Activated CD8-positive, alpha-beta T cell treated with anti-CD3 and anti-CD28 coated beads for 36 hours (primary cell): ENCODE measurements at places on chromosomes 1 and 21. TPM values are rescaled to one million over a fixed set of nuclear protein-coding genes. Genes with fewer than 3 reads are reported as not detected.

COPA gene
- total RNA-seq: 118 TPM

DNA sequence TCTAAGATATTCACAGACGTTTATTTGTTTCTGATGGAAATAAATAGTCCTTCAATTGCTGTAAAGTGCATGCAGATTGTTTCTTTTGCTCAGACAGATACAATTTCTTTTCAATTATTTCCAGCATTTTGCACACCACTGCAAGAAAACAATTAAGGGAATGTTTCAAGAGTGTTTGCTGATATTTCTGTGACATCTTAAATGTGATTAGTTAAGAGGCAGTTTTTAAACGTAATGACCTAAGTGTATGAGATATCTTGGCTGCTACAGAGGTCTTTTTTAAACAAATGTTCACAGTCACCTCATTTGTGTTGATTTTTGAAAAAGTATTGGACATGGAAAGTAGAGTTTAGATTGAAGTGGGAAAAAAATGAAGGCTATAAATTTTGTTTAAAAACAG is 262.3 kb upstream of the BRINP3 start:
- no peak for DNase-seq
- no peaks in the 10 kb centered on the region for H3K4me1 ChIP-seq
- H3K4me3 ChIP-seq: no peak overlapping the region
- no peaks in the 10 kb centered on the region for H3K36me3 ChIP-seq

PTPN7 gene
- 200 TPM for total RNA-seq

GRCh38 chr1:113784104-113784779 is 25.0 kb upstream of the PHTF1 start:
- peaks cover 4% of the 10 kb centered on the region for H3K36me3 ChIP-seq
- peak; percentile 29 for DNase-seq
- H3K4me1 ChIP-seq: peaks cover 38% of the 10 kb centered on the region
- no peak overlapping the region for H3K27ac ChIP-seq
- peak overlapping the region; percentile 62 for H3K4me3 ChIP-seq

POU3F1 gene
- 0.16 TPM for total RNA-seq

- H3K4me1 ChIP-seq: no peaks in the 10 kb centered on the region
- no peak overlapping the region for H3K27ac ChIP-seq
- H3K4me3 ChIP-seq: no peak overlapping the region
- peaks cover 4% of the 10 kb centered on the region for H3K36me3 ChIP-seq
- H3K27me3 ChIP-seq: no peaks in the 10 kb centered on the region
Observed at GRCh38 chr21:28801906-28802305, 190.8 kb downstream of the LTN1 start.

- no peaks in the 10 kb centered on the region for H3K36me3 ChIP-seq
- peaks cover 24% of the 10 kb centered on the region for H3K27me3 ChIP-seq
- H3K27ac ChIP-seq: no peak overlapping the region
- no peak for DNase-seq
- H3K4me1 ChIP-seq: no peaks in the 10 kb centered on the region
Observed at GRCh38 chr1:6914706-6915105, 129.5 kb downstream of the CAMTA1 start.

C1QB gene
- total RNA-seq: not detected

- peak overlapping the region; percentile 12 for H3K4me3 ChIP-seq
- no peaks in the 10 kb centered on the region for H3K27me3 ChIP-seq
- no peak overlapping the region for H3K27ac ChIP-seq
- H3K4me1 ChIP-seq: peaks cover 24% of the 10 kb centered on the region
- peaks cover 3% of the 10 kb centered on the region for H3K36me3 ChIP-seq
Observed at GRCh38 chr1:180153032-180153431, 1.6 kb upstream of the QSOX1 start.

GRCh38 chr1:52142220-52143183 is 613 bp downstream of the ZFYVE9 start:
- peaks cover 43% of the 10 kb centered on the region for H3K4me1 ChIP-seq
- peak overlapping the region; percentile 82 for H3K4me3 ChIP-seq
- no peaks in the 10 kb centered on the region for H3K27me3 ChIP-seq
- no peaks in the 10 kb centered on the region for H3K36me3 ChIP-seq

- no peak overlapping the region for H3K27ac ChIP-seq
- peaks cover 7% of the 10 kb centered on the region for H3K4me1 ChIP-seq
- DNase-seq: no peak
- H3K27me3 ChIP-seq: no peaks in the 10 kb centered on the region
Observed at GRCh38 chr21:34593423-34593822, 21.5 kb downstream of the RCAN1 start.

SLAMF1 gene
- 65.9 TPM for total RNA-seq

OR2L5 gene
- total RNA-seq: not detected

DNA sequence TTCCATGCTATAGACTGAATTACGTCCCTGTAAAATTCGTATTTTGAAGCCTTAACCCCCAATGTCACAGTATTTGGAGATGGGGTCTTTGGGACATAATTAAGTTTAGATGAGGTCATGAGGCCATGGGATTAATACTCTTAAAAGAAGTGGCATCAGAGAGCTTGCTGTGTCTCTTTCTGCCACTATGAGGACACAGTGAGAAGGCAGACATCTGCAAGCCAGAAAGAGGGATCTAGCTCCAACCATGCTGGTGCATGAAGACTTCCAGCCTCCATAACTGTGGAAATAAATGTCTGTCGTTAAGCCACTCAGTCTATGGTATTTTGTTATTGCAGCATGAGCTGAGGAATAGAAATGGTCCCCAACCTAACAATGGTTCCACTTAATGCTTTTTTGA is 99.0 kb downstream of the LTN1 start:
- H3K4me3 ChIP-seq: no peak overlapping the region
- no peaks in the 10 kb centered on the region for H3K36me3 ChIP-seq

GRCh38 chr1:207398986-207399385 is 55.1 kb upstream of the CR2 start:
- peaks cover 5% of the 10 kb centered on the region for H3K4me1 ChIP-seq
- H3K4me3 ChIP-seq: no peak overlapping the region
- H3K27me3 ChIP-seq: no peaks in the 10 kb centered on the region
- H3K27ac ChIP-seq: no peak overlapping the region
- H3K36me3 ChIP-seq: no peaks in the 10 kb centered on the region

DNA sequence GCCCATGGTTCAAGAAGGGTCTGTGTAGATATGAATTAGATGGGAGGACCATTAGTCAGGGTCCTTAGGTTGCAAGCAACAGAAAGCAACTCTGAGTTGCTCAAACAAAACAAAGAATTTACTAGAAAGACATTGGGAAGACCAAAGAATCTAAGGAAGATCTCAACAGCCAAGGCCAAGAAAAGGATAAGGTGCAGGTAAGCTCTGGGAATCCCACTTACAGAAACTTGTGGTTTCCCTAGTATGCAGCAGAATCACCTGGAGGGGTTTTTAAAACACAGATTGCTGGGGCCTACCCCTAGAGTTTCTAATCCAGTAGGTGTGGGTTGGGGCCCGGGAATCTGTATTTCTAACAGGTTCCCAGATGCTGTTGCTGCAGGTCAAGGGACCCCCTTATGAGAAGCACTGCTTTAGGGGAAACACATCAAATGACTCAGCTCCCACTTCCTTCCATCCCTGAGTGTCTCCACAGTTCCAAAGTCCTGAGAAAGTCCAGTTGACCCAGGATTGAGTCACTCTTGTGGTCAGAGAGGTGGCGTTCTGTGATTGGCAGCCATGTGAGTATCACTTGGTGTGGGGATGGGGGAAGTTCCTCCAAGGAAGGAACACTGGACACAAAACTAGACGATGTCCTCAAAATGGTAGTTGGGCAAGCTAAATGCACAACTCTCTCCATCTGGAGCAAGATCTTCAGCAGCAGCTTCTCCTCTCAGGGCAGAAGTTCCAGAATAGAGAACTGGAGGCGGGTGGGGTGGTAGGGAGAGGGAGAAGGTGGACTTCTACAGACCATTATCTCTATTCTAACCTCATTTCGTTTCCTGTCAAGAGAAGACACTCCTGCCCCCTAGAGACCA is 24.2 kb upstream of the EYA3 start:
- peak; percentile 25 for DNase-seq
- H3K4me3 ChIP-seq: no peak overlapping the region
- peaks cover 6% of the 10 kb centered on the region for H3K27me3 ChIP-seq
- H3K4me1 ChIP-seq: peaks cover 25% of the 10 kb centered on the region

DNA sequence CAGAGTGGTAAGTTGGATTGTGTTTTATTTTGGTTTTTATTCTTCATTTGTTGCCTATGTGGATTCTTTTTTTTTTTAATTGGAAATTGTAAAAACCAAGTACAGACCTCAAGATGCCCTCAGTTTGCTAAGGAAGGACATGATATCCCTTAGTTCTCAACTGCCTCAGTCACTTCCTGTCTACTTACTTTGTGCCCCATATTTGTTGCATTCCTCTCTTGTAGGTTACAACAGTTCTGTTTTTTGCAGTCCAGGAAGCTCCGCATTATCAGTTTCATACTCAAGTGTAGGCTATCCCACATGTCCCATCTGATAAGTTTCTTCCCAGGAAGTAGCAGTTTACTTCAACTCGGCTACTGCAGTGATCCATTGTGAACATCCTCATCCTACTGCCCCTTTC is 82.0 kb downstream of the RPAP2 start:
- no peak overlapping the region for H3K4me3 ChIP-seq
- no peak for DNase-seq
- peaks cover 6% of the 10 kb centered on the region for H3K4me1 ChIP-seq

DNA sequence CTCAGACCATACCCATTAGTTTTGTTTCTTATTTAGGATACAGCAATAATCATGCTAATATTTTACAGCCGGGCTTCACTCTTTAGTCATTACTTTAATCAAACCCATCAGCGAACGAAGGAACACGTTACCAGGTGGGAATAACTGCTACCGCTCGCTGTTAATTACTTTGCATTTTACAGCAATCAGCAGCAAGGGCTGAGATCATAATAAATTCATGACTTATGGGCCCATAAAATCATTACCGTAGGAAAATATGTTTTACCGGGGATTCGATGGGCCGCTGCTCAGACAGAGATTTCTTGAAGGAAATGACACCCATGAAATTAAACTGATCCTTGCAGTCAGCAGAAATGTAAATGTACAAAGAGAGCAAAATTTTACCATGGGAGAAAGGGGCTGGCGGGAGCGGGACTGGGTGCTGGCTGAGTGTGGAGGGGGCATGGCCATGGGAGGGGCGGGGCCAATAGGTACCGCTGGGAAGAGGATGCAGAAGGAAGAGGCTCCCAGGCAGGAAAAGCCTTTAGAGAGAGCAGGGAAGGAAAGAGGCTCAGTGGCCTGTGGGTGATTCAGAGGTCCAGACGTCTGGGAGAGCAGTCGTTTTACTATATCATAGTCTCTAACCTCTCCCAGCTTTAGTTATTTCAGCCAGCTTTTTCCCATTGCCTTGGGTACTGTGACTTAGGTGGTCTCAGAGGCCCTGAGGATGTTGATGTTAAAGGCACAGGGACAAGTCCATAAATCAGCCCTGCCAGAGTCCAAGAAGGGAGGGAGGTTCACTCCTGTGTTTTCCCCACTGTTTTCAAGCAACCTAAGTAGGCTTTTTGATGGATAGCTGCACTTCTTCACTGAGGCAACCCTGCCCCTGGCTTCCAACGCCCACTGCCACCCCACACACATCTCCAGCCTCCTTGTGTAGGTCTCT is 258.9 kb downstream of the SEC16B start:
- no peak overlapping the region for H3K4me3 ChIP-seq
- no peaks in the 10 kb centered on the region for H3K27me3 ChIP-seq
- DNase-seq: no peak
- no peaks in the 10 kb centered on the region for H3K4me1 ChIP-seq

RNF186 gene
- total RNA-seq: not detected
